ENCODE measurements at places on chromosomes 16 and 17.
A peak's percentile ranks its signal among the peaks of the same experiment; 100 is the strongest.

GRCh38 chr17:46853896-46854444 lies 2.6 kb downstream of the WNT9B start:
- DNase-seq: no peak

- no peak for DNase-seq
Measured at GRCh38 chr16:77840673-77841501, 52.5 kb downstream of the VAT1L start.

DNA sequence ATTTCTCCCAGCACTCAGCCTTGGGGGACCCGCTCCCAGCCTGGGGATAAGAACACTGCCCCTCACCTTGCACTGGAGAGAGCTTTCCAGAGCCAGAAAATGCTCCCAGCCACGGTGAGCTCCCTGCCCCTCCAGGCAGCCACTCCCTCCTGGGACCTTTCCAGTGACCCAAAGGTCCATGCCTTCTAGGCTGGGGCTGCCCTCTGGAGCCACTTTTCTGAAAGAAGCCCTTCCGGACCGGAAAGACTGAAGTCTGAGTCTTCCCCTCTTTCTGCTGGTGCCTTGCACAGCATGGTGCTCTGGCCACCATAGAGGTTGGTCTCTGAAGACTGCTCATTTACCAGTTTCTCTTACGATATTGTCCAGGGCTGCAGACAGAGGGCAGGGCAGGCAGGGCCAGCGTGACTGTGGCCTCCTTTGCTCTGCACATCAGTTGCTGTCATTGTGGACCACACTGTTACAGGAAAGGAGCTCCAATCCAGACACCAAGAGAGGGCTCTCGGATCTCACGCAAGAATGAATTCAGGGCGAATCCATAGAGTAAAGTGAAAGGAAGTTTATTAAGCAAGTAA lies 7.1 kb upstream of the ABCC12 start:
- no peak for DNase-seq

DNA sequence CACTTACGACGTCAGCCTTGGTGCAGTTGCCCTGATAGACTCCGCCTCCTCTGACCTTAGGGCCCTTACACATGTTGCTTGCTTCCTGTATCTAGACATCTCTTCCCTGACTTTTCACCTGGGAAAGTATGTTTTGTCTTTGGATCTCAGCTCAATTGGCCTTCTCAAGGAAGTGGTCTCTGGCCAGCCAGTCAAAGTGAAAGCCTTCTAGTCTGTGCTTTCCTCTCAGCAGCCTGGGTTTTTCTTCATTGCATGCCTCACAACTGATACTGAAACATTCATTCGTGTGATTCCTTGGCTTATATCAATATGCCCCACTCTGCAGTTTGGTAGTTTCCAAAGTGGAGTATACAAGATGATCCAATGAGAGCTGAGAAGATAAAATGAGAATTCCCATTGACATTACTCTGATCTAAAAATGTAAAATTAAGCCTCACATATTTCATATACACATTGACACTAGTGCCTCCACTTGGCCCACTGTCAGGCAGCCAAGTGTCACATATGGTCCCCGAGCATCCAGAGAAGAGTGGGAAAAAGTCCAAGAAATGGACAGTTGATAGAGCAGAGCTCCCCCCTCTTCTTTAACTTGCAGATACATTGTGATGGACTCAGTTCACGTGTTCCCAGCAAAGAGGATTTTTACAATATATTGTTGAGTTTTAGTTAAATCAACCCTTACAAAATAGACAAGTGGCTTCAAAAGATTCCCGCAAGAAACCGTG lies 371.2 kb upstream of the ASIC2 start:
- DNase-seq: no peak

DNA sequence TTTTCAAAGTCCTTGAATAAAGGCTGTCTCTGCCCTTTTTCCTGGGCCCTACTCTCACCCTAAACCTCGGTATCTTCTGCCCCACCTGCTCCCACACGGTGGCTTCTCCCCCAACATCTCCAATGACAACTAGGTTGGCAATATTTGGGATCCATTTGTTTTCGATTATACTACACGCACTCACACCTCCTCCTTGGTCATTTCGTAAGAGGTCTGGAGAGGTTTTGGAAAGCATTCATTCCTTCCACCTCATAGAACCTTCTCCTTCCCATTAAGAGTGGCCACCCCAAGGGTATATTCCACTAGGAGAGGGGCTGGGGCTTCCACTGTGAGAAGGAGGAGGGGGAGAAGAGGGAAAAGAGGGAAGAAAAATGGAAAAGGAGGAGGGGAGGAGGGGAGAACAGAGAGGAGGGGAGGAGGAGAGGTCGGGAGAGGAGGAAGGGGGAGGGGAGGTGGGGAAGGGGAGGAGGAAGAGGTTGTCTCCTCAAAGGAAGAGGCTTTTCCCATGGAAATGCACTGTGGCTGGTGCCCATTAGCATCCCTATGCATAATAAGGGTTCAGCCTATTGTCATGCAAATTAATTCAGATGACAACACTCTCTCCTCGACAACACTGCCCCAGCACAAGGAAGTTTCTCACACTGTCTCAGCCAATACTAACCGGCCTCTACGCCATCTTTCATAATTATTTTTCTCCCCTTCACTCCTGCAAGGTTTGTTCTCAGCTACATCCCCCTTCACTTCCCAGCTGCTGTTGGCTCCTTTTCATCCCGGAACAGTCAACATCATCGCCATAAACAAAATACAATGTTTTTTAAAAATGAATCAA lies 30.0 kb downstream of the SOX9 start:
- DNase-seq: no peak

DNA sequence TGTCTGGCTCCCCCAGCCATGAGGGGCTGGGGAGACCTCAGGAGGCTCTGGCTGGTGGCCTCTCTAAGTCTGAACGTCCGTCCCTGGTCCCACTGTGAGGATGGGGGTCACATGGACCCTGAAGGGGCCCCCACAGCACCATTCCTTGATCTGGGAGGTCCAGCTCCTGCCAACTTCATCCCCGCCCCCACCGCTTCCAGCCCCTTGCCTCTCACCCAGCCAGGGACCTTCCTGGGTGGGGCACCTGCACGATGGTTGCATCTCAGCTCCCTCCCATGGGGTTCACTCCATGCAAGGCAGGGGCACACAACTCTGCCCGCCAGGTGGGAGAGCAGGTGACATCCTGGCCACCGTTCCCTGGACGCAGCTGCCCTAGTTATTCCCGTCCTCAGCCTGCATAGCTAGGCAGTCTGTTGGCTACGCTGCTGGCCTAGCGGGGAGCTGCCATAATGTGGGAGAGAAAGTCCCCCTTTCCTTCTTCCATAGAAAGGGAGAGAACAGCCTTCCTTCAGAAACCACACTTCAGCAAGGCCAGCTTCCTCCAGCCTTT lies 217.9 kb upstream of the RPL38 start:
- no peak for DNase-seq

GRCh38 chr17:17189559-17189958 lies 16.6 kb downstream of the PLD6 start:
- no peak for DNase-seq

- peak; percentile 73 for DNase-seq
Measured at GRCh38 chr16:69726313-69727060, at the start of gene NQO1. TSS of gene NQO1 (minus strand) at chr16:69726560. CDS start at chr16:69726439, 121 bp downstream.

DNA sequence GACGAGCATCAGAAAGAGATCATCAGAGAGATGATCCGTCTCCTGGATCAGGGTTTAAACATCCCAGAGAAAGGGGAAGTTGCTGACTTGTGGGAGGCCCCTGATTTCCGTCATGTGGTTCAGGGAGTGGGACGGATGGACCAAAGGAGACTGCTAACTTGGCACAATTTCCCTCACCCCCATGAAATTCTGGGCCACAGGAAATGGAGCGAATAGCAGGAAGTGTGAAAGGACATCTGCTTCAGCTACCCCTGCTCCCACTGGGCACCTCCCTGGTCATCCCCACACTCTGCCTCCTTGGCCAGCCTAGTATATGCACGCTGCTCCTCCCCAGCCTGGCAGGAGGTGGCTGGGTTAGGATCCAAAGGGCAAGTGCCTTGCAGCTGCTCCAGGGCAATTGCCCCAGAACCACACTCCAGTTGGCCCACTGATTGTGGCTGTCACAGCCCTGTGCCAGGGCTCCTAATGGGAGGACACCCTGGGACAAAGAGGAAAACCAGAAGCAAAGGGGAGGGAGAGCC lies 1.3 kb downstream of the ARRB2 start:
- DNase-seq: no peak

- no peak for DNase-seq
Measured at GRCh38 chr16:86076606-86077005, 177.6 kb downstream of the IRF8 start.

- no peak for DNase-seq
Measured at GRCh38 chr16:87063543-87063942, 253.6 kb downstream of the C16orf95 start.
